Glomerular endothelial cell (primary cell): ENCODE measurements at places on chromosomes 12 and 14. TPM values are rescaled to one million over a fixed set of nuclear protein-coding genes. Genes with fewer than 3 reads are reported as not detected.

Gene SAMD15
- total RNA-seq = 1.1 and 3.3 TPM in 2 replicates

Gene ARHGEF25
- total RNA-seq = 1.4 and 2.0 TPM in 2 replicates

Gene TPH2
- total RNA-seq = not detected in 2 replicates

Gene EPYC
- total RNA-seq = not detected in 2 replicates

Gene PLA2G1B
- total RNA-seq = not detected in 2 replicates

Gene LALBA
- total RNA-seq = not detected in 2 replicates

Gene FAM181A
- total RNA-seq = not detected in 2 replicates

Gene CMKLR1
- total RNA-seq = 0.05 and 0.06 TPM in 2 replicates

DNA sequence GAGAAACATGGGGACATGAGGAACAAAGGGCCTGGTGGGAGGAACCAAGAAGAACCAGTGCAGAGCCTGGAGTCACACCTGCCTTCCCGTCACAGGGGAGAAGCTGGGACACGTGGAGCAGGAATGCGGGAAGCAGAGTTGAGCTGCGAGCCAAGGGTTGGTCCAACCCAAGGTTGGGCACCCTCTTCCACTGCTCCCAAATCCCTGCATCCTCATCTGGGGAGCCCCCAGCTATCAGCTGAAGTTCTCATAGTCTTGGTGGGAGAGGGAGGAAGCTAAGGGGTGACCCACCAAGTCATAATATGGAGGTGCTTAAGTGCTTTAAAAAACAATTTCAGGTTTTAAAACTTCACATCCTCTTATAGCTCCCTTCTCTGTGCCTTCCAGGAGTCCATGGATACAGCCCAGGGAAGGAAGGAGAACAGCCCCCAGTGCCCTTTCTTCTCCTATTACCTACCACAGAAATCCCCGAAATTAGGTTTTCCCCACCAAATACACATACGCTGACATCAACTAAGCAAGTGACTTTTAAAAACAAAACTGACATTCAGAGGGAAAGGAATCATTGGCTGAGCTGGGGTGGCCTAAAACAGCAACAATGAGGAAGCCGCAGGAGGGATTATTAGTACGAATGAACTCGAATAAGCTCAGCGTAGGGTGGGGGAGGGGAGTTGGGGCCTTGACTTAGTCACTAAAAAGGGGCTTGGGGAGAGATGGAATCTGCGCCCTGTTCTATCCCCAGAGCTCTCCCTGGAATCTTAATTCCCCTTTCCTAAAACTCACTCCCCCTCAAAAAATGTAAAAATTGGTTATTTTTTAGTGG is 4.5 kb downstream of the MYL6 start:
- no peak for DNase-seq

- DNase-seq = no peak
Observed at GRCh38 chr12:95548056-95548538, 3.2 kb downstream of the USP44 start.

DNA sequence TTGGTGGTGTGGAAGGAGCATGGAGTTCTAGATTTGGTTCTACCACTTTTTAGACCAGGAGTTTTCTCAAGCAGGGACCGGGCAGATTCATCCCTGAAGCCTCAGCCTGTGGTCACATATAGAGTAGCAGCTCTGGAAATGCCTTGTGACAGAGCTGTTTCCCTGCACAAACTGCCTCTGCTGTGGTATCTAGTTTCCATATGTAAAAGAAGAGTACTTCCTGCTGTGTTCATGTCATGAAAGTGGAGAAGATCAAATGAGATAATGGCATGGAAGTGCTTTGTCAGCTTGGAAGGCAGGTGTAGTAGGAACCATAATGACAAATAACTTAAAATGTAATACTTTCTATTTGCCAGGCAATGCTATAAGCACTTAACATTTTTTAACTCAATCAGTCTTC is 26.1 kb downstream of the OTUB2 start:
- no peak for DNase-seq

DNA sequence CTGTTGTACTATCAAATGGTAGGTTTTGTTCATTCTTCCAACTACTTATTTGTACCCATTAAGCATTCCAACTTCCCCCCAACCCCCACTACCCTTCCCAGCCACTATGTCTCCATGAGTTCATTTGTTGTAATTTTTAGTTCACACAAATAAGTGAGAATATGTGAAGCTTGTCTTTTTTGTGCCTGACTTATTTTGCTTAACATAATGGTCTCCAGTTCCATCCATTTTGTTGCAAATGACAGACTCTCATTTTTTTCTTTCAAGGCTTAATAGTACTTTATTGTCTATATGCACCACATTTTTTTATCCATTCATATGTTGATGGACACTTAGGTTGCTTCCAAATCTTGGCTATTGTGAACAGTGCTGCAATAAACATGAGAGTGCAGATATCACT is 86.2 kb downstream of the ALG10B start:
- no peak for DNase-seq

DNA sequence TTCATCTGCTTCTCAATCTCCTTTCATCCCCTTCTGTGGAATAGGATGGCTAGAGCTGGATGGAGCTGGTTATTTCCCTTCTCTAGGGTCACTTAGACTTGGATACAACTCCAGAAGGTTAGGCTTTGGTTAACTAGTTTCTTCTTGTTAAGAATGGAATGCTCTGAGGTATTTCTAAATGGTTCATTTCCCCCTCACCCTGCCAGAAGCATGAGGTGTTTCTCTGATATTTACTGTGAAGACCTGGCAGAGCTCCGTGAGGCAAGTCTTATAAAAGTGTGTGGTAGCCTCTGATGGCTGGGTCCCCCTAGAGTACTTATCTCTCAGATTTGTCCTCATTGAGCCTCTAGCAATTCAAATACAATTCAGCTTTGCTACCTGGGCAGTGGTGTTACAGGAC is 207.9 kb downstream of the SLC16A7 start:
- no peak for DNase-seq

GRCh38 chr14:75418850-75419768 is 8.7 kb upstream of the JDP2 start:
- DNase-seq = no peak

DNA sequence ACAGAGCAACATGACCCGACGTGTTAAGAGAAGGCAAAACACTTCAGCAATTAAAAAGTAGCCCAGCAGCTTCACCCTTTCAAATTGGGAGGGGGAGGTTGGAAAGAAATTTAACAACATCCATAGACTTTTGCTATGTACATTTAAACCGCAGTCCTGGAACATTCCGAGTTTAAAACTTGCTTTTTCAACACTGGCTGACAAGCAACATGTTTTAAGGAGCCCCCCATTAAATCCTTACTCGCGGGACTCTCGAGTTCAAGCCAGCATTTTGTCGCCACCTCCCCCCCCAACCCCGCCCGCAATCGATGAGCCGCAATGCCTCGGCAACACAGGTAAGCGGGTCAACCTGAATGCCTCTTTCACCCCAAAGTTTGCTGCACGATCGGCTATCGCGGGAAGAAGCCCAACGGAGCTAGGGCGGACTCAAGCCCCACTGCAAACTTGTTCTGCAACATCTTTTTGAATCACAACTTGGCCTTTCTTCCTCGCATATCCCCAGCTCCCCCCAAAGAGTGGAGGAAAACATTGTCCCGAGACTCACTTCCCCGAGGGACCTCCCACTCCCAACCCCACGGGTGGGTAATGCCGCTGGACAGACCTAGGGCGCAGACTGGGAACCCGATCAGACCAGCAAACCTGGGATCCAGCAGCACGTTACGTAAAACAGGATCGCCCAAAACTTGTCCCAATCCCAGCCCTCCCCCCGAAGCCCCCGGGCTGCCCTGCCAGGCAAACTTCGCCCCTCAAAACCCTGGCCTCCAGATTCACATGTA is 777 bp downstream of the ZFP36L1 start:
- DNase-seq = no peak

DNA sequence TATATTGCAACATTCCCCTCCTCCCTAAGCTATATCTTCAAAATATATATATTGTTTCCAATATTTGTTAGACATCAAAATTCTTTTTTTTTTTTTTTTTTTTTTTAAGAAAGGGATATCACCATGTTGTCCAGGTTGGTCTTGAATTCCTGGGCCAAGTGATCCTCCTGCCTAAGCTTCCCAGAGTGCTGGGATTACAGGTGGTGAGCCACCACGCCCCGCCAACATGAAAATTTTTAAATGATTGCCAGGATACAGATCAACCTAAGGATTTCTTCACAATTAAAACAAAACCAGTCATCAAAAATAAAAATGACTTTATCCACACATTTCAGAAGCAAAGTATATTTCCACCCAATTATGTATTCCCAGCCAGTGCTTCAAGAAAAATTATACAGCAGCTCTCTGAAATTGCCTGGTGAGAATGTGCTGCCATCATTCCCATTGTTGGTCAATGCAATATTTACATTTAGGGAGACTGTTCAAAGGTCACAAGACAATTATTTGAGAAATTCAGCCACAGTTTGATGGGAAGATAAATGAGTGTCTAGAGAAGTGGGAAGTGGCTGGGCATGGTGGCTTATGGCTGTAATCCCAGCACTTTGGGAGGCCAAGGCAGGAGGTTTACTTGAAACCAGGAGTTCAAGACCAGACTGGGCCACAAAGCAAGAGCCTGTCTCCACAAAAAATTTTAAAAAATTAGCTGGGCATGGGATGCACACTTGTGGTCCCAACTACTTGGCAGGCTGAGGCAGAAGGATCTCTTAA is 141.7 kb upstream of the AMIGO2 start:
- DNase-seq = no peak

- DNase-seq = no peak
Observed at GRCh38 chr14:91264151-91265150, 19.9 kb upstream of the GPR68 start.

DNA sequence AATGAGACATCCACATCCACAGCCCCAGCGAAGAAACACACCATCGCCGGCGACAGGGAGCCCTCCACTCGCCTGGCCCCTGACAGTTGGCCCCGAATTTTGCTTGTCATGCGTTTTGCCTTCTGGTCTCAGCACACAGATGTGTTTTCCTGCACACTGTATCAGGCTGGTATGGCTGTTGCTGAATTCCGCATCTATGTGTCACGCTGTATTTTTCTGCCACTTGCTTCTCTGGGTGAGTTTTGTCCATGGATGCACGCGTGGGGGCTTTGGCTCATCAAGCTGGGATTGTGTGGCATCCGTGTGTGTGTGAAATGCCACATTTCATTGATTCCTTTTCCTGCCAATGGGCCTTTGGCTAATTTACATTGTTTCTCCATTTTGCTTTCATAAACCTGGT is 26.5 kb downstream of the ARL6IP4 start:
- DNase-seq = no peak
